ENCODE measurements at places on chromosomes 3 and 15.

- no peak for DNase-seq
These were observed 71.1 kb upstream of the CCNL1 start for GRCh38 chr3:157231071-157231470.

GRCh38 chr3:15858547-15859506 lies 61.0 kb upstream of the ANKRD28 start:
- peak; percentile 37 for DNase-seq

- no peak for DNase-seq
These were observed 576.3 kb upstream of the NECTIN3 start for GRCh38 chr3:110495201-110495927.

DNA sequence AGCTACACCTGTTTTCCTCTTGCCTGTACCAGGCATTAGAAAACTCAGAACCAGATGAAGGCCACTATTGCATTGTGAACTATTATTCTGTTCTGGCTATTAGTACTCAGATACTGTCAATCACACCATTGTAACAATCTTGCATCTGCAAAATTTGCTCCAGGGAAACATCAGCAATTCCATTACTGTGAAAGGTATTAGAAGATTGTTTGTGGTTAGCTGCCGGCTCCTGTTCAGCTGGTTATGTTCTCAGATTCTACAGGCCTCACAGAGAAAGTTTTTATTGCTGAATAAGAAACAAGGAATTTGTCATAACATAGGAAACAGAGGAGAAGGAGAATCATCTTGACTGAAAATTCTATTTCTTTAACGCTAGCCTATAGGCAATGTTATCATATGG lies 179.9 kb downstream of the PLOD2 start:
- no peak for DNase-seq

DNA sequence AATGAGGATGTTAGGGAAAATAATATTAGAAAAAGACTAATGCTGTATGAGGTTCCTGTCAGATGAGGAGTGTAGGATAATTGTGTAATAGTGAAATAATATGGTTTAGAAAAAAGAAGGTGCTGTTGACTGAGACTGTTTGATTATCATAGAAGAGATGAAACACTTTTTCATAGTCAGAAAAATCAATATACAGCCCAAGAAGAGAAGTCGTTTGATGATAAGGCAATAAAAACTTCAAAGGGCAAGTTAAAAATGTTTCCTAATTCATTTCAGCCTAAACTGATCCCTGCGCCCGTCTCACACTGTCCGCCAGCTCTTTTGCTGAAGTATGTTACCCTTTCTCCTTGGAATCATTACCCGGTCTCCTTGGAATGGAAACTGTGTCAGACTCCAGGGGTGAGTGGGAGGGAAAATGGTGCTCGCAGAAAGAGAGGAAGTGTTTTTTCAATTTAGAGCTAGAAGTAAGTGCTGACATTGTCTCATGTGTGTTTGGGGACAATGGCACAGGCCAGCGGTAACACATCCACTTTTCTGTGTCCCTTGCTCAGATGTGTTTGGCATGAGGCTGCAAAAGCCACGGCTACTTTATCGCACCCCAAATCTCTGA lies 23.6 kb downstream of the DUT start:
- no peak for DNase-seq

- DNase-seq, result no peak
These were observed 21.5 kb downstream of the C2CD4A start for GRCh38 chr15:62088353-62088693.

DNA sequence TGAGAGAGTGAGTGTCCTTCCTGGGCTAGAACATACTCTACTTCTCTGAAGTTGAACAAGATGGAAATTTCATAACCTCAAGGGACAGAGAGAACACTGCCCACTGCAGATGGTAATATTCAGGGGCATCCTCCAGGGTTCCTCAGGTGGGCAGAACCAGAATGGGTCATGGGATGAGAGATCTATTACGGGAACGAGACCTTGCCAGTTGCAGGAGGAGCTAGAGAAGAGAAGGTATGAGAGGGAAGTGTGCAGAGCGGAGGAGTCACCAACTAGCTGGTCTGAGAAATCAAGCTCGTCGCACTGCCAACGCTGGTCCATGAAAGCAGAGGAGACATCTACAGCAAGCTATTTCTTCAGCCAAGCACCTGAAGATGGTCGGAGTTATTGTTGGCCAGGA lies 184.7 kb downstream of the TJP1 start:
- DNase-seq, result no peak

DNA sequence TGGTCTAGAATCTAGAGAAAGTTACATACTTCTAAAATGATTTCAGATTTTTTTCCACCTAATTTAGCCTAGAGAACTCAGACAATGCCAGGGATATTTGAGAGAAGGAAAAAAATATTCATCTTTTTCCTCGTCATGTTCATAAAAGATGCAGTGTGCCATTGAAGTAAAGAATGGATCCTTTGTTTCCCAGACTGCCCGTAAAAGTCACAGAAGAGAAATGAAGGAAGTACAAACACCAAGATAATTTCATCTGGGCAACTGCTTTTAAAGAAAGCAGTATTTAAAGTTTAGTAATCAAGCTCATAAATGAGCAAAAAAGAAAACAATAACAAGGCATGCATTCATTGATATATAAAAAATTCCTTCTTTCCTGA lies 47.2 kb downstream of the TTC23 start:
- no peak for DNase-seq

DNA sequence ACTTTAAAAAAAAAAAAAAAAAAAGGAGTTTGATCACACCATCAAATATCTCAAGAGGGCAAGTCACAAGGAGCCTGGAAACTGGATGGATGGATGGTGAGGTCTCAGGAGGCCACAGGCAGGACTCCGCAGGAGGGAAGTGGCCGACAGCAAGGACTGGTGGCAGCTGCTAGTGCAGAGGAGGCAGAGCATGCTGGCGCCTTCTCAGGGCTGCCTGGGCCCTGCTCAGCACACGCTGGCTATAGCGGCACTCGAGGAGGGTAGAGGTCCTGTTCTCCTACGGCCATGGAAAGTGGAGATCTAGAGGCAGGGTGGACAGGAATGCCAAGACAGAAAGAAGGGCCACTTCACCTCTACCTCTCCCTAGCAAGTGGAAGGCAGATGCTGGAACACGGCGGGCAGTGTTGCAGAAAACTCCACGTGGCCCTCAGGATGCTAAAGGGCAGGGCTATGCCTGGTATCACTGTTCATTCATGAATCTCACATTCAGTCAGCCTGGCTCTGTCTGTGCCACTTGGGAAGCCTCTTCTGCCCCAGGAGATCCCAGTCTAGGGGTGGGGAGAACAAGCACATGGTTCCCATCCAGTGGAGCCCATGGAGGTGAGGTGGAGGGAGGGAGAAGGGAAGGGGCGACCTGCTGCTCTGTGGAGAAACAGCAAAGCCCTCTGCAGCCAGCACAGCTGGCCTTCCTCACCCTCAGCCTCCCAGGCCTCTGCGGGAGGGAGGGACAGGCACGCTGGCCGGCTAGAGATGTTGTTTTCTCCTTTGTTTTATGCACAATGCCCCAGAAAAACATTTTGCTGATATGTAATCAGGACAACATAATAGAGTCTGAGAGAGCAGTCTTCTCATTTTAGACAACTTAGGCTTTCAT lies 71.0 kb downstream of the OXNAD1 start:
- no peak for DNase-seq

GRCh38 chr15:62026487-62027262 lies 33.6 kb downstream of the VPS13C start:
- no peak for DNase-seq

DNA sequence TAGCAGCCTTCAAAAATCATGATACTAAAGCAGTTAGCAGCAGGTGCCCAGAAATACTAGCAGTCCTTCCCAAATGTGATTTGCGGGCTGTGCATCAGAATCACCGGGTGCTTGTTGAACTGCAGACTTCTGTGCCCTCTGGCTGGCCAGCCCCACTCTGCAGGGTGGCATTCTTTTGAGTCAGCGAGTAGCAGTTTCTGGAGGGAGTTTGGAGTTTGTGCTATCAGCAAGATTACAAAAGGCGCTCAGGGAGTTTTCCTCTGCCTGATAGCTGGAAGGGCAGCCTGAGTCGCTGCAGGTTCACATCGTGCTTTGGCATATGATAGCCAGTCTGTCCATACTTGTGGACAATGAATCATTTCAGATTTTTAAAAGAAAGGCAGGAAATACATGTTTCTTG lies 57.6 kb downstream of the CLDN11 start:
- DNase-seq, result no peak

GRCh38 chr3:14467814-14468620 lies 65.6 kb downstream of the SLC6A6 start:
- no peak for DNase-seq

DNA sequence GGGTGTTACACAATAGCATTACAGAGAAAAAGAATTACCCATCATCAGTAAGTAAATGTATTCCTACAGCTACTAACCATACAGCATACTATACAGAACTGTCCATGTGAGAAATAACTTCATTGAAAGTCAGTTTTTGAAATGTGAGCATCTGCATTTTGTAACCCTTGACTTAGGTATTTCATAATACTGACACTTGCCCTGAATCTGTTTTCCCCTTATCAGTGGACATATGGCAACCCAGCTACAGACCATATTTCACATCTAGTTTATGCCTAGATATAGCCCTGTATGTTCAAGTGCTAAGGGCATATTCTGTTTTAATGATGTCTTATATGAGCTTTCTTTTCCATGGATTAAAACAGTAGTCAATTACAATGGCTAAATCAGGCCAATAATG lies 297.6 kb downstream of the TBC1D5 start:
- DNase-seq, result no peak

DNA sequence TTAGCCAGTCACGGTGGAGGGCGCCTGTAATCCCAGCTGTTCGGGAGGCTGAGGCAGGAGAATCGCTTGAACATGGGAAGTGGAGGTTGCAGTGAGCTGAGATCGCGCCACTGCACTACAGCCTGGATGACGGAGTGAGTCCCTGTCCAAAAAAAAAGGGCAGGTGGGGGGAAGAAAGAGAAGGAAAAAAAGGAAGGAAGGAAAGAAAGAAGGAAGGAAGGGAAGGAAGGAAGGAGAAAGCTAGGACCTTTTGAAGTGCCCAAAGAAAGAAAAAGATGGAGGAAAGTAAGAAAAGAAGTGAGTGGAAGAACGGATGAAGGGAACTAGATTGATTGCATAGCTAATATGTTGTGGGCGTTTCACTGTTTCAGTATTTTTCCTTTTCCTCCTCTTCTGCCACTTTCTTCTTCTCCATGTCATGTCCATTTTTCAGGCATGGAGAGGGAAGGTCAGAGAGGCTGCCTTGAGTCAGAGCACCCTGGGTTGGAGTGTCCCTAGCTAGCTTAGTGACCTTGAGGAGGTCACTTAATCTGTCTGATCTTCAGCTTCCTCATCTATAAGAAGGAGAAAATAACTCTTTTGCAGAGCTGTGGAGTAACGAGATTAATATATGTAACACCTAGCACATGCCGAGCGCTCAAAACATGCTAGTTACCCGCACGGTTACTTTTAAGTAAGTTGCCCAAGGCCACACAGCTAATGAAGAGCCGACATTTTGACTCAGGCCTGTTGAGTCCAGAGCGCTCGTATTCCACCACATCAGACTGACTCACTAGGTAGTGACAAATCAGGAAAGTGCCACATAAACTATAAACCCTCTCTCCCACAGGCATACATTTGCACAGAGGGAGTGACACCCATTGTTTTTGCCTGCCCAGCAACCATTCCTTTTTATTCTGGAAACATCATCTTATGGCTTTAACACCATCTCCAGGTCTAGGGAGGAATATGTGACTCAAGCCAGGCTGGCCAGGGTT lies 42.2 kb downstream of the BHLHE40 start:
- no peak for DNase-seq
